Transverse colon (tissue), 4 donors: ENCODE measurements at places on chromosomes 16 and 17.

DNA sequence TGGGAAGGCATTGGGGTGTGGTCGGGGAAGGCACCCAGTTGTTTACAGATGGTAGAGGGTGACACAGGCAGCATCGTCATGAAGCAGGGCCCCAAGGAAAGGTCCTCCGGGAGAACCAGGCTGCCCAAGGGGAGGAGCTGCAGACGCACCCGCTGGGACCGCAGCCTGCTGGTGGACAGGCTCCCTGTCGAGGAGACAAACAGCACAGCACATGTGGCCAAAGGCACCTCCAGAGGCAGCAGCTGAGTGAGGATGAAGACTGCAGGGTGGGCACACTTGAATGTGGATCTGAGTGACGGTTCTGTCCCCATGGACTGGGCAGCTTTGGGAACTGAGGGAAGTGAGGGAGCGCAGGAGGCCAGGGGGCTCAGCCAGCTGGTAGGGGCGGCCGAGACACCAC is 12.4 kb downstream of the CHMP1A start:
- H3K36me3 ChIP-seq = peaks cover 14% of the 10 kb centered on the region
- H3K27me3 ChIP-seq = peaks cover 6% of the 10 kb centered on the region
- peaks cover 8% of the 10 kb centered on the region for H3K4me1 ChIP-seq
- no peak for DNase-seq

GRCh38 chr17:44417553-44417952 is 28.1 kb upstream of the ITGA2B start:
- no peak overlapping the region for H3K27ac ChIP-seq
- DNase-seq = no peak
- peaks cover 33% of the 10 kb centered on the region for H3K36me3 ChIP-seq
- no peaks in the 10 kb centered on the region for H3K27me3 ChIP-seq

GRCh38 chr17:59464246-59464645 is 101.2 kb upstream of the DHX40 start:
- H3K27ac ChIP-seq = peak overlapping the region; percentile 42
- H3K27me3 ChIP-seq = no peaks in the 10 kb centered on the region
- peaks cover 6% of the 10 kb centered on the region for H3K4me1 ChIP-seq
- H3K36me3 ChIP-seq = no peaks in the 10 kb centered on the region
- H3K4me3 ChIP-seq = no peak overlapping the region
- no peak for DNase-seq

DNA sequence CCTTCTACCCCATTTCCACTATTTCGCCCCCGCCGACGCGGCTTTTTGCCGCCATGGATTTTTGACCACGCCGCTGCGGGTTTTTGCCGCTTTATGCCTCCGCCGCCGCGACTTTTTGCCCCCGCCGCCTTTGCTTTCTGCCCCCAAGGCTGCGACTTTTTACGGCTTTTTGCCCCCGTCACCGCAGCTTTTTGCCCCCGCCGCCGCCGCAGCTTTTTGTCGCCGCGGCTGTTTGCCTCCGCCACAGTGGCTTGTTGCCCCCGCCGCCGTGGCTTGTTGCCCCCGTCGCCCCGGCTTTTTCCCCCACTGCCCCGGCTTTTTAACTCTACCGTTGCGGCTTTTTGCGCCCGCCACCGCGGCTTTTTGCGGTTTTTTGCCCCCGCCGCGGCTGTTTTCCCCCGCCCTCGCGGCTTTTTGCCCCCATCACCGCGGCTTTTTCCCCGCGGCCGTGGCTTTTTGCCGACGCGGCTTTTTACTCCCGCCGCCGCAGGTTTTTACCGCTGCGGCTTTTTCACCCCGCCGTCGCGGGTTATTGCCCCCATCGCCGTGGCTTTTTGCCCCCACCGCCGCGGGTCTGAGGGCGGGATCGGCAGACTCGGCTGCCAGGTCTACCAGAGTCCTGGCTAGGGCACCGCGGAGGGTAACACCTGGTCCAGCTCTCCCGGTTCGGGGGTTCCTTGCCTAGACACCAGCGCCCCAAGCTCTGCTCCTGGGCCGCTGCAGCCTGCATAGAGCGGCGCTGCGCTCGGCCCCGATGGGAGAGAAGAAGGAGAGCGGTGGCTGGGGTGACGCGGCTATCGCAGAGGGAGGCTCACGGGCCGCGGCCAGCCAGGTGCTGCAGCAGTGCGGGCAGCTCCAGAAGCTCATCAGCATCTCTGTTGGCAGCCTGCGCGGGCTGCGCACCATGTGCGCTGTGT is 562.7 kb upstream of the WSB1 start:
- H3K27ac ChIP-seq = no peak overlapping the region
- DNase-seq = no peak
- no peaks in the 10 kb centered on the region for H3K36me3 ChIP-seq
- H3K4me3 ChIP-seq = no peak overlapping the region
- H3K27me3 ChIP-seq = peaks cover 6% of the 10 kb centered on the region
- H3K4me1 ChIP-seq = no peaks in the 10 kb centered on the region

GRCh38 chr16:49200223-49200820 is 81.3 kb downstream of the CBLN1 start:
- H3K27me3 ChIP-seq = no peaks in the 10 kb centered on the region
- no peaks in the 10 kb centered on the region for H3K4me1 ChIP-seq
- no peak overlapping the region for H3K27ac ChIP-seq
- H3K4me3 ChIP-seq = no peak overlapping the region
- no peak for DNase-seq

DNA sequence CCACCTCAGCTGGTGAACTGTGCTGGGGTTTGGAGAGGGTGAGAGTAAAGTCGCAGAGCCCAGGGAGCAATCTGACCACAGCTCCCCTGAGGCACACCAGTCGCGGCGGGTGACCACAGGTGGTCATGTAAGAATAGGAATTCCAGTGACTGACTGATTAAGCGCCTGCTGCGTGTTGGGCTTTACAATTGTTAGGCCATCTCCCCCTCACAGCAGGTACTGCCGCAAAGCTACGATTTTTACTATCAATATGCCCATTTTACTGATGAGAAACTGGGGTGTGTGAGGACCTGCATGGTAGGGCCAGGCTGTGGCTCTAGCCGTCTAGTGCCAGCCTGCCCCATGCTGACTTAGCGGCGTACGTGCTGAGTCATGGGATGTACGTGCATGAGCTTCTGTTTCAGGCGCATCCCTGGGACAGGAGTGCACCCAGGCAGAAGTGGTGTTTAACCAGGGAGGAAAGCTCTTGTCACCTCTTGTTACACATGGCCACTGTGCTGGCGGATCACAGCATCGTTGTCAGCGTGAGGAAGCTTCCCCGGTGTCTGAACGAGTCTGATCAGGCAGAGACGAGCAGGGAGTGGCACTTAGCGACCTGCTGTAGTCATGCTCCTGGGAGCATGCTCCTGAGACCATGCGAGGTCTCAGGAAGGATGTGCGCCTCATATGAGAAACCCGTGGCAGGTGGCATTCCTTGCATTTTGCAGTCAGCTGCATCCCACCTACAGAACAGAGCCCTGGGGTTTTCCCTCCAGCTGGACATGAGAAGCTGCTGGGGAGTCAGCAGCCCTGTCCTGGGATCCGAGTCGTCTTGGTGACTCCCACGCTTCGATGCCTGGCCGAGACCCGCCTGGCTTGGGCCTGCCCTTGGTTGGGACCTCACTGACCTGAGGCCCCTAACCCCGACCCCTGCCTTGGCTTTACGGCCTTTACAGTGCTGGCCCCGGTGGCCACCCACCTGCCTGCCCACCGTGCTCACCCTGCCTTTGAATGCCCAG is 163.7 kb upstream of the CHMP6 start:
- H3K27me3 ChIP-seq = no peaks in the 10 kb centered on the region
- H3K4me1 ChIP-seq = peaks cover 9% of the 10 kb centered on the region
- H3K36me3 ChIP-seq = no peaks in the 10 kb centered on the region
- H3K27ac ChIP-seq = no peak overlapping the region
- no peak overlapping the region for H3K4me3 ChIP-seq

- H3K4me1 ChIP-seq = peaks cover 14% of the 10 kb centered on the region
- no peak overlapping the region for H3K27ac ChIP-seq
- H3K27me3 ChIP-seq = peaks cover 25% of the 10 kb centered on the region
- DNase-seq = no peak
- H3K4me3 ChIP-seq = no peak overlapping the region
These were observed 6.9 kb downstream of the KRT24 start for GRCh38 chr17:40696651-40697072.

DNA sequence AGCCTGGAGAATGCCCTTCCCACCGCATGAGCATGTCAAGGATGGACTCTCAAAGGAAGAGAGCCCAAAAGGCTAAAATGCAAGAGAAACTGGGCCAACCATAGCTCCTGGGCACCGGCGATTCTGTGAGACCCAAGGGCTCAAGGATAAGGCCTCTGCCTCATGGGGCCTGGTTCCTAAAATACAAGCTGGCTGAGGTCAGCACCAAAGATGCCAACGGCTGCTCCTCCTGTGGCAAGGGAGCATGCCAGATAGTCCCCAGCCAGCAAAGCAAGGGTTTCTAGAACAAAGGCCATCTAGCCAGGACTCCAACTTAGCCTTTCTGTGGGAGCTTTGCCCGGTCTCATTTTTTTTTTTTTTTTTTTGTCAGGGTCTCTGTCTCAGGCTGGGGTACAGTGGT is 20.1 kb downstream of the GPRC5B start:
- H3K36me3 ChIP-seq = no peaks in the 10 kb centered on the region
- H3K4me1 ChIP-seq = no peaks in the 10 kb centered on the region
- H3K4me3 ChIP-seq = no peak overlapping the region
- no peak overlapping the region for H3K27ac ChIP-seq
- no peaks in the 10 kb centered on the region for H3K27me3 ChIP-seq

- H3K4me1 ChIP-seq = no peaks in the 10 kb centered on the region
- H3K27ac ChIP-seq = peak overlapping the region; percentile 48
- no peak overlapping the region for H3K4me3 ChIP-seq
- no peaks in the 10 kb centered on the region for H3K27me3 ChIP-seq
- no peak for DNase-seq
These were observed 129.2 kb upstream of the MYOCD start for GRCh38 chr17:12536472-12536871.

DNA sequence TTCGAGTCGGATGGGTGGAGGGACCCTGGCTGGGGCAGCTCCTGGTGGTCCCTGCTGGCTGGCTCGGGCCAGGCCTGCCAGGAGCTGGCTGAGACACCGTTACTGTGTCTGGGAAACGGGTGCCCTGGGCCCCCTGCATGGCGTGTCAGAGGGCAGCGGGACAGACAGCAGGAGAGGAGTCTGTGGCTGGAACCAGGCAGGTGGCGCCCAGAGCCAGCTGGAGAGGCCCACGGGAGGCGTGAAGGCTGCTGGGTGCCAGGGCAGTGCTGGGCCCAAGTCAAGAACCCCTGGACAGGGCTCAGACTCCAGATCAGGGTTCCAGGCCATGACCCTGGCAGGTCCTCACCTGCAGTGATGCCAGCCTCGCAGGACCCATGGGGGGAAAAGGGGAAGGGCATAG is 16.6 kb downstream of the SOX8 start:
- peaks cover 10% of the 10 kb centered on the region for H3K4me1 ChIP-seq
- H3K27ac ChIP-seq = no peak overlapping the region
- H3K36me3 ChIP-seq = no peaks in the 10 kb centered on the region
- peaks cover 38% of the 10 kb centered on the region for H3K27me3 ChIP-seq
- H3K4me3 ChIP-seq = no peak overlapping the region
- no peak for DNase-seq

GRCh38 chr17:8059131-8059530 is 20.3 kb downstream of the ALOX15B start:
- no peak for DNase-seq
- peaks cover 74% of the 10 kb centered on the region for H3K27me3 ChIP-seq
- H3K4me3 ChIP-seq = no peak overlapping the region
- H3K36me3 ChIP-seq = no peaks in the 10 kb centered on the region
- H3K27ac ChIP-seq = no peak overlapping the region

- H3K4me3 ChIP-seq = no peak overlapping the region
- H3K4me1 ChIP-seq = no peaks in the 10 kb centered on the region
- H3K27ac ChIP-seq = no peak overlapping the region
- no peaks in the 10 kb centered on the region for H3K27me3 ChIP-seq
- H3K36me3 ChIP-seq = no peaks in the 10 kb centered on the region
These were observed 95.8 kb downstream of the TBC1D16 start for GRCh38 chr17:79939755-79940458.

- H3K36me3 ChIP-seq = no peaks in the 10 kb centered on the region
- H3K27ac ChIP-seq = no peak overlapping the region
- no peaks in the 10 kb centered on the region for H3K27me3 ChIP-seq
- peaks cover 18% of the 10 kb centered on the region for H3K4me1 ChIP-seq
These were observed 73.7 kb downstream of the SREBF1 start for GRCh38 chr17:17763136-17763535.

GRCh38 chr17:57619061-57619937 is 125.8 kb downstream of the CCDC182 start:
- no peak for DNase-seq
- H3K27ac ChIP-seq = no peak overlapping the region
- H3K4me3 ChIP-seq = no peak overlapping the region
- H3K27me3 ChIP-seq = no peaks in the 10 kb centered on the region
- H3K4me1 ChIP-seq = no peaks in the 10 kb centered on the region
- H3K36me3 ChIP-seq = no peaks in the 10 kb centered on the region

GRCh38 chr16:29975811-29976511 is 2.3 kb downstream of the TAOK2 start:
- peaks cover 32% of the 10 kb centered on the region for H3K4me1 ChIP-seq
- peak overlapping the region; percentile 94 for H3K27ac ChIP-seq
- no peak overlapping the region for H3K4me3 ChIP-seq

GRCh38 chr16:76226011-76226410 is 51.2 kb upstream of the CNTNAP4 start:
- no peak overlapping the region for H3K4me3 ChIP-seq
- H3K4me1 ChIP-seq = no peaks in the 10 kb centered on the region
- no peaks in the 10 kb centered on the region for H3K27me3 ChIP-seq
- DNase-seq = no peak
- H3K27ac ChIP-seq = no peak overlapping the region

DNA sequence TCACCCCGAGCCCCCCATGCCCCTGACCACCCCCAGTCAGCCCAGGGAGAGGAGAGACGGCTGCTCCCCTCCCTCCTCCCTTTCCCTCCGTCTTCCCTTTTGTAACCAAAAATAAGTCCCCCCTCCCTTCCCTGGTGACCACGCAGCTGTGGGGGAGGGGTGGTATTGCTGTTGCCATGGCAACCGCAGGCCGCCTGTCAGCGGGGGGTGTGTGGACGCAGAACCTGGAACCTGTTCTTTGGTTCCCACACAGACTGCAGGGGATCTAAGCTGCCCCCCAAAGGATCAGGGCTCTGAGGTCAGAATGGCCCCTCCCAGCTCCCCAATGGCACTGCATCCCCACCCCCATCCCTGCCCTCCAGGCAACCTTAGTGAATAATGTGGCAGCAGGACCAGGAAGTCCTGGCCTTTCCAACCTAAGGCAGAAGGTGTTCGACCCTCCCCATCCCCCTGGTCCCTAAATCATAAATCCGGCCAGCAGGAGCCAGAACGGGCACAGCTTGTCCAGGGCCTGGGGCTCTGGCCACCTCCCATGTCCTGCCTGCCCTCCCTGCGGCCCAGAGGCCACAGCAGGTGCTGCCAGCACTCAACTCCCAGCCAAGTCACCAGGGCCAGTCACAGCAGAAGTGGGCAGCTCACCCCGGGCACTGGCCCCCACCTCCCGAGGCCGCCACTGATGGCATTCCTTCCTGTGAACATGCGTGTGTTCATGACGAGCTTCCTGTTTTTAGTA is 12.0 kb downstream of the CA4 start:
- H3K27me3 ChIP-seq = peaks cover 30% of the 10 kb centered on the region
- peaks cover 19% of the 10 kb centered on the region for H3K4me1 ChIP-seq
- DNase-seq = no peak
- H3K4me3 ChIP-seq = no peak overlapping the region
- no peak overlapping the region for H3K27ac ChIP-seq
- no peaks in the 10 kb centered on the region for H3K36me3 ChIP-seq
